NCI-H748 treated with DMSO at 0.1 percent for 48 hours (cell line): ENCODE measurements at places on chromosomes 5 and 9.

DNA sequence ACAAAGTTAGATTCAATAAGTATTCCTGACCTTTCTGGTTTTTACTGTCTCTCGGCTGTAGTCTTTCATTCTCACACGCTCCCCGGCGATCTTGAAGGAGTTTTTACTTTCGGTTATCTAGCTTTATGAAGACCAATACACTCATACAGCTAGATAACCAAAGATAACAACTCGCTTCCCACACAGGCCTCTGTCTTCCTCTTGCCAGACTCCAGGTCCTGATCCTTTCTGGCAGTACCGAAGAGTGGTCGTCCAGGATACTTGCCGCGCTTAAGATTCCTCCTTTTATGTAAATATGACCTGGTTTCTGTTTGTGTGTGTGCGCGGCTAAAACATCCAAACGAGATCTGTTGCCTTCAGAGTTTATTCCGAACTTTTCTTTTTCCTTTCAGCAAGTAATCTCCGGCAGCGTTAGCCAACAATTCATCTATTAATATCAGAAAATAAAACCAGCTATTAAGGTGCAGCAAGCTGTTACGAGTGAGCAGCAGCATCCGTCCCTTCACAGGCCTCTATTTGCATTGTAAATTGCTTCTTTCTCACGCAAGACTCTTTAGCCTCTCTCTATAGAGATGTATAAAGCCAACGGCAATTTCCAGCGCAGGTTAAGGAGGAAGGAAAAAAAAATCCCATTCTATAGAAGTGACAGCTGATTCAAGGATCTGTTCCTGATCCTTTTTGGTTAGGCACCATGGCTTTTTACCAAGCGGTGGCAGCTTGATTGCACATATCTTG, 216.1 kb downstream of the MEF2C start:
- DNase-seq: peak; percentile 49

DNA sequence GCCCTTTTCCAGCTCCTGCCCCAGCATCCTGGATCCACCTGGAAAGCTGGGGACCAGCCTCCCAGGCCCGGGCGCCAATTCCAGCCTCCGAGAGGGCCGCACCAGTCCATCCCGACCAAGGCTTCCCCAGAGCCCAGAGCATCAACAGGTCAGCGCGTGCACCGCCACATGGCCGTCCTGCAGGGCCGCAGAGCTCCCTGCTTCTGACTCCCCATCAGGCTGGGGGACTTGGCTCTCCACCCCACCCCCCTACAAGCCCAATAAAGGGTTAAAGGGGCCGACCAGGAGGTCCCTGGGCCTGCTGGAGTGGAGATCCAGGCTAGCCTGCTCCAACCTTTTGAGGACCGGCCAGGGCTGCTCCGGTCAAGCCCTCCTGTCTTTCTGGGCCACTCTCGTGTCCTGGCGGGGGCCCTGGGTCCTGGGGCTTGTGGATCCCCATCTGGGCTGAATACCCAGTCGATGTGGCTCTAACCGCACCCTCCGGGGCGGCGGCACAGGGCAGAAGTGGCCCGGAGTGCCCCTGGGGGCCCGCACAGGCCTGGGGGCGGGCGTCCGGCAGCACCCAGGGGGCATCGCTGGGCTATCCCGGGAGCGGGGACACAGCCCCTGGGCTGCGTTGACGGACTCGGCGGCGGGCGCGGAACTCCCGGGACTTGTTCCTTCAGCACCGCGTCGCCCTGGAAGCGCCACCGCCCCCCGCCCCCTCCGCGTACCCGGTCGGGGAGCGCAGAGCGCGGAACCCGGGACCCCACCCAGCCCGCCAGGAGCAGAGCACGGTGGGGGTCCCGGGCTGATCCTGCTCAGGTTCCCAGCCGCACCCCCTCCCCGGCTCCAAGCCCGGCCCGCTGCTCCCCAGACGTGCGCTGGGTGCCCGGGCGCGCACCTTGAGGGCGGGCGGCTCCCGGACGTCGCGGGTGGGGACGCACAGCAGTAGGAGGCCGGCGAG, 590 bp downstream of the ENTPD2 start:
- DNase-seq: no peak

GRCh38 chr5:175724314-175725275, 66.7 kb downstream of the HRH2 start:
- DNase-seq: no peak

GRCh38 chr9:26946753-26947727, at the start of gene PLAA:
Gene PLAA (minus strand): TSS chr9:26947242. CDS start chr9:26947045, 197 bp downstream.
- DNase-seq: peak; percentile 87

DNA sequence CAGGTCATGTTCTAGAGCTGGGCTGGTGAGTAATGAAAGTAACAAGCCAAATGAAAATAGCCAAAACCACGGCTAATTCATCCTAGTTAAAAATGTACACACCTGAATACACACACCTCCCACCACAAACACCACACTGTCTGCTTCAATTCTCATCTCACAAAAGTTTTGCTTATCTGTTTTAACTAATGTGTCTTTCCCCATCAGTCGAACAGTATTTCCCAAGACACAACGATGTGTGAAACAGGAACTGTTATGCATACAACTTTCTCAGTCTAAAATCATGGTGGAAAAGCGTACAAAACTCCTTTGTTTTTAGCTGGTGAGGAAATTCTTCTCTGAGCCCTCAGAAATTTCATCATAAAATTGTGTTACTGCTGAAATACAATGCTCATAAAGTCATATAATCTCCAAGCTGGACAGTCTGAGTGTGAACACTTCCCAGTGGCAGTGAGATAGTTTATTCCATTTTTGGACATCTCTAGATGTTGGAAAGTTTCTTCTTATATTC, 242.4 kb downstream of the EFNA5 start:
- DNase-seq: no peak
